GM06990 (cell line): ENCODE measurements at places on chromosomes 11 and 22.

GRCh38 chr22:45276507-45277105 lies 8.1 kb upstream of the UPK3A start:
- DNase-seq: no peak

- no peak for DNase-seq
Observed at GRCh38 chr11:119688356-119688755, 40.6 kb downstream of the NECTIN1 start.

DNA sequence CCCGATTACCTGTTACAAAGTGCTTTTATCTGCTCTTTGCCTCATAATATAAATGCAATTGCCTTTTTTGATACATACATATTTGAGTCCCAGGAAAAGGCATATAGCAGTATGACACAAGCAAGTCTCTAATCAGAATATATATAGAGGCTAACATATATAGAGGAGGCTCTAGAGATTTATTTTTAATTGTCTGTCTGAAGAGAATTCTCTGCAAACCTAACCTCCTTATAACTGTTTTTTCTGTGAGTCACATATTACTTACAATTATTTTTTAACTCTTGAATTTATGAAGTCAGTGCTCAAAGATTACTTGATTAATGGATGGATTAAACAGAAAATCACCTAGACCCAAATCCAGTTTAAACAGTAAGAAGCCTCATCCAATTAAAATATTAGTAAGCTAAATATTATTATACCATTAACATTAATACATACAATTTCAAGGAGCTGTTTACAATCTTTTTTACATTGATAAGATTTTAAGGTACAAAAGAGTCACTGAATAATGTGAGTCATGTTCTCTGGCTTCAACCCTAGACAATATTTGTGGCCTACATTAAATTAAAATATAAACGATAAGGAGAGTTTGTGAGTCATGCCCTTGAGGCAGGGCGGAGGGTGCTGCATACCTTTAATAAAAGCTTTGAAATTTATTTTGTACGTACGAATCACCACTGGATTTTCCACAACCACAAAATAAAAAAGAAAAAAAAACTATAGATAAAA lies 19.2 kb upstream of the MMP13 start:
- no peak for DNase-seq

- DNase-seq: no peak
Observed at GRCh38 chr11:95304777-95305176, 73.8 kb upstream of the SESN3 start.

DNA sequence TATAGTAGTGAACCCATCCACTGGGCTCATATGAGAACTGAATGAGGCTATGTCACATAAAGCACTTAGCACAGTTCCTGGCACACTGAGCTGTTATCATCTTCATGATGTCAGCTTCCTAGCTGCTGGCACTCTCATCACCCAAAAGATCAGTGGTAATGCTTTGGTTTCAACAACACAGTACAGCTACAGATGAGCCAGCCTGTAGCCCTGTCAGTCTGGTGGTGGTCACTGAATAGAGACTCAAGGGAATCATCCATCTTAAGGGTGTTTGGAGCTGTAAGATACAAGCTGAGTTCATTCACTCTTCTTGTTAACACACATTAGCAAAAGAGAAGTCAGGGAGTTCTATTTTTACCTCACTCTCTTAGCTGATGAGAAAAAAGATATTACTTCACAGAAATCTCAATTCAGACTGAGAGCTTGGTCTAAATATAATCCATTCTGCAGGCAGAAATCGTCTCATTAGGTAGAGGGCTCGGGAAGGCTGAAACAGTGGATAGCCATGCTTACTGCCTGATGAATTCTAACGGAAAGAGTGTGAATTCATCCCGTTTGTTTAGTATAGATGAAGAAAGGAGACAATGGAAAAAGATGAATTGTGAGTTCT lies 6.3 kb upstream of the SLC1A2 start:
- DNase-seq: no peak

- no peak for DNase-seq
Observed at GRCh38 chr11:132626446-132626845, 905.9 kb downstream of the OPCML start.

GRCh38 chr22:30301995-30302809 lies 12.9 kb upstream of the CASTOR1 start:
- DNase-seq: no peak

- no peak for DNase-seq
Observed at GRCh38 chr22:27419473-27419872, 382.1 kb downstream of the MN1 start.

DNA sequence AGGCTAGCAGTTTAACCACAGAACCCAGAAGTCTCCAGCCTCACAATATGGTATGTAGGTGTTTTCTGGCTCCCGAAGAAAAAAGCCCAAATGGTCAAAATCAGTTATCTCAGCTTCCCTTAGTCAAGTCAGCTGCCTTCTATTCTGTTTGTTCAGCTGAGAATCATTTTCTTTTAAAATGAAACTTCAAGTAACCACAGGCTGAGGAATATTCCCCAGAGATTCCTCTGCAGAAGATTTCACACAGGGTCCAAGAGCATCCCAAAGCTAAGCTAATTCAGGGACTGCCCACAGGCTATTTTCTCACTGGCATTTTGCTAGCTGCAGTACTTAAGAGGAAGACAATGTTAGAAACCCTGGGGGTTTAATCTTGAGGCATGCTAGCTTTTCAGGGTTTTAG lies 977.0 kb upstream of the CHORDC1 start:
- DNase-seq: no peak

DNA sequence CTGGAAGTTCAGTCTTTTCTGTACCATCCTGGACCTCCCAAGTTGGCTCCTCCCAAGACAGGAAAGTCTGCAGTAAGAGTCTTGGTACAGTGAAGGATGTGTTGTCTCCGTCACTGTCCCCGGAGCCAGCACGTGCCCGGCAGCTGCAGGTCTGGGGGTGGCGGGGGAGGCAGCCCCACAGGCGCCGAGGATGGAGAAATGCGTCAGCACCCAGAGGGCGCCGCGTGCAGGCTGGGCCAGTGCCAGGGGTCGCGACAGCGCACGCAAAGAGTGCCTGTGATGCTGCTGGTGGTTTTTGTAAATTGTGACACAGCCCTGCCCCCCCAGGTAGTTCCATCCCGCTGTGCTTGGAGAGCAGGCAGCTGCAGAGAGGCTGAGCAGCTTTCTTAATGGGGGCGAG lies 1200.5 kb downstream of the BRD1 start:
- no peak for DNase-seq

DNA sequence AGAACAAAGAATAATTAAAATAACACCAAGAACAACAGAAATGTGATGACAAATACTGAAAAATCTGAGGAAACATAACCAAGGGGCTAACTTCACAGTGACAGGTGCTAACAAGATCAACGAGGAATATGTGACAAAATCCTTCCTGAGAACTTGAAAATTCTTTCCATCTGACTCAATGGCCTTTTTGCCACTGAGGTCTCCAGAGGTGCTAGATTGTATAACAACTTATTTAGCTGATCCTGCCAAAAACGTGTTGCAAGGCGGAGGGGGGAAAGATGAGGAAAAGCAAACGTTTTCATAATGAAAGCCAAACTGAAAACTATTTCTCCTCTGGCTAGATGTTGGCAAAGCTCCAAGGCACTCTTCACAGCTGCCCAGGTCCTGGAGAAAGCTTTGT lies 364.5 kb downstream of the NTM start:
- no peak for DNase-seq

DNA sequence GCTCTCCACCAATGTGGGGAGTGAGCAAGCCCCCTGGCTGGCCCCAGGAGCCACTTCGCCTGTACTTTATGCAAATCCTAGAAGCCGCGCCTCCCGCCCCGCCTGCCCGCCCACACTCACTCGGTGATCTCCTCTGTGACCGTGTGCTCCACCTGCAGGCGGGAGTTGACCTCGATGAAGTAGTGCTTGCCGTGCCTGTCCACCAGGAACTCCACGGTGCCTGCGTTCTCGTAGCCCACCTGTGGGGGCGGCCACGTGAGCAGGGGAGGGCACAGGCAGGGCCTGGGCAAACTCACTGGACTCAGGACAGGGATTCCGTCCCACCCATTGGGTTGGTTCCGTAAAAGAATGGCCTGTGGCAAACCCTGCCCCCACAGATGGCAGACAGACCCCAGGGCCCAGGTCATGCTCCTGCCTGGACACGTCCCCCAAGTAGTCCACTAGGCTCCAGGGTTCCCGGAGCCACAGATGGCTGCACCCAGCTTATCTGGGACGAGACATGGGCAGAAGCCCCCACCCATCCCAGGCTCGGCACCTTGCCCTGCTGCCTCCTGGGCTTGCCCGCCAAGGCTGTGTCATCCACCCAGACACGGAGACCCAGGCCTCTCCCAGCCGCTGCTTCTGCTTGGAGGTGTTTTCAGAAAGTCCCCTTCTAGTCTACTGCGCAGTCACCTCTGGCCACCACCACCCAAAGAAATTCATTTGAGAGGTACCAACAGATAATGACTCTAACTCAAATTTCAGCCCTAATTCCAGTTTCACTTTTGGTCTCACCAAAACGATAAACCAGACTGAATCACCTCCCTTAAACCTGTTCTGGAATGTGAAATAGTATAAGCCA lies 12.1 kb downstream of the LRFN4 start:
- DNase-seq: peak; percentile 83

DNA sequence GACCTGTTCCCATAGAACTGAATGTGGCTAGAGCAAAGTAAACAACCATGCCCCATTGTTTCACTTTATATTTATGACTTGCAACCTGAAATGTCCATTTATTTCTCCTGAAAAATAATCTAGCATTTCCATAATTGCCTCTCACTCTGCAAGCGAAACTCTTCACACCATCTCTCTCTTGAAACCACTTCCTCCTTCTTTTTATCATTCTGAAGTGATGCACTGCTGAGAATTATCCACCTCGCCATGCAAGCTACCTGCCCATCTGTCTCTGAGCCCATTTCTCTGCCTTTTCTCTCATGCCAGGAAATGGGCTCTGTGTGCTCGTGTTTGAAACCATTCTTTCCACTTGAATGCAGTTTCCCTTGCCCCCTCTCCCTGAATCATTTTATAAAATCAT lies 13.5 kb downstream of the MRGPRX3 start:
- no peak for DNase-seq

DNA sequence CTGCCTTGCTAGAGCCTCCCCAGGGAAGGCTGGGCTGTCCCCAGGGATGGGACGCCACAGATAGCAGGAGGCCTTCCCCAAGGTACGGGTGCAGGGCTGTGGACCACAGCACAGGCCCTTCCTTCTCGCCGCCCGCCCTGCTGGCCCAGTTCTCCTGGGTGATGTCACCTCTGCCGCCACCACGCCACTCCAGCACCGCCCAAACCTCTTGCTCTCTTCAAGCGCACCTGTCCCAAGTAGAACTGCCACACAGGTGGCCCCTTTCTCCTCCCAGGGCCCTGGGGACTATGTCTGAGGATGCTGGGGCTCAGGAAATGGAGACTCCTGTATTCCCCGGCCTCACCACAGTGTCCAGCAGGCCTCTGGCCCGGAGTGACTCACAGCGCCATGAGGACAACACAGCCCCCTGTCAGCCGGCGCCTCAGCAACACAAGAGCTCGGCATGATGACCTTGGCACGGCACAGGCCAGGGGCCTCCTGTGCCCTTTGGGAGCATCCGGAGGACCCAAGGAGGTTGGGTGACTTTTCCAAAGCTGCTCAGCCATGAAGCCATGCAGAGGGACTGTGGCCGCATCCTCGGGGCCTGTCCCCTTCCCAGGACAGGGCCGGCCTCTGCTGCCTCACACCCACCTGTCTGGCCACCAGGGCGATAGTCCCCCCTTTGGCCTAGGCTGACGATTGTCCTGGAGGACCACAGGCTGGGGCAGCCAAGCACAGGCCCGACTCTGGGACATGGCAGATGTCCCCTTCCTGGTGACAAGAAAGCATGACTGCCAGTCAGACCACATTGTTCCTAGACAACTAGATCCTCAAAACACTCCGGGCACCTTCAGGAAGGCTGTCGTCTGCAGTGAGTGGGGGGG lies 1023.5 kb downstream of the BRD1 start:
- no peak for DNase-seq

- DNase-seq: no peak
Observed at GRCh38 chr11:83921447-83922192, 635.5 kb upstream of the CCDC90B start.

DNA sequence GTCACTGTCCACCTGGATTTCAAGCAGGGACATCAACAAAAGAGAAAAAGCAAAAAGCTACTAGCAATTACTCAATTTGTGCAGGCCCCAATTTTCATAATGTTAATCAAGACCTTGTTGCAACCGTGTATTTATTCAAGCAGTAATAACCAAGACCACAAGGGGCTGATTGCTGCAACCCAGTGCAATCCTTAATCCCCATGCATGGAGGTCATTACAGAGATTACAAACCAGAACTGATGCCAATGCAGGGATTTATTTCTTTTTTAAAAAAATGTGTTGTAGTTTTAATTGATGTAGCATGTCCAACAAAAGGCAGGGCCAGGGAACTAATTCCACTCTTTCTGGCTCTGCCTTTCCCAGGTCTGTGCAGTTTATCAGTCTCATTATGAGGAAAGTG lies 18.4 kb downstream of the TECTA start:
- no peak for DNase-seq
